ENCODE measurements at places on chromosomes 5 and 9. TPM values are rescaled to one million over a fixed set of nuclear protein-coding genes. Genes with fewer than 3 reads are reported as not detected.

The GPSM1 gene
- 13.6 TPM for total RNA-seq

The LOX gene
- total RNA-seq, result 2.0 TPM

The LAMC3 gene
- 2.6 TPM for total RNA-seq

The ZNF474 gene
- total RNA-seq, result 0.21 TPM

The SLC36A2 gene
- total RNA-seq, result not detected

The TCF7 gene
- total RNA-seq, result 16.9 TPM

The CDX1 gene
- not detected for total RNA-seq

The PCDH12 gene
- not detected for total RNA-seq

The CDKN2B gene
- not detected for total RNA-seq

The PCDHA4 gene
- total RNA-seq, result 1.7 TPM

The PCDHB3 gene
- not detected for total RNA-seq

The ANXA2R gene
- total RNA-seq, result 3.0 TPM

The PIP5K1B gene
- total RNA-seq, result not detected

The GRXCR2 gene
- not detected for total RNA-seq

The ZFP37 gene
- 1.8 TPM for total RNA-seq

The NR2F1 gene
- 5.4 TPM for total RNA-seq

The PAIP2 gene
- total RNA-seq, result 94.8 TPM

The RGP1 gene
- 15.6 TPM for total RNA-seq

The CKMT2 gene
- not detected for total RNA-seq

The MARCOL gene
- not detected for total RNA-seq

The SPINK6 gene
- total RNA-seq, result 0.39 TPM

The DRD1 gene
- total RNA-seq, result 0.51 TPM

The F12 gene
- 25.2 TPM for total RNA-seq

The MZB1 gene
- not detected for total RNA-seq

The CCIN gene
- not detected for total RNA-seq
